ENCODE measurements at places on chromosomes 5 and 9.

- no peak for DNase-seq
These were observed 259.7 kb upstream of the ZNF608 start for GRCh38 chr5:125006011-125006685.

DNA sequence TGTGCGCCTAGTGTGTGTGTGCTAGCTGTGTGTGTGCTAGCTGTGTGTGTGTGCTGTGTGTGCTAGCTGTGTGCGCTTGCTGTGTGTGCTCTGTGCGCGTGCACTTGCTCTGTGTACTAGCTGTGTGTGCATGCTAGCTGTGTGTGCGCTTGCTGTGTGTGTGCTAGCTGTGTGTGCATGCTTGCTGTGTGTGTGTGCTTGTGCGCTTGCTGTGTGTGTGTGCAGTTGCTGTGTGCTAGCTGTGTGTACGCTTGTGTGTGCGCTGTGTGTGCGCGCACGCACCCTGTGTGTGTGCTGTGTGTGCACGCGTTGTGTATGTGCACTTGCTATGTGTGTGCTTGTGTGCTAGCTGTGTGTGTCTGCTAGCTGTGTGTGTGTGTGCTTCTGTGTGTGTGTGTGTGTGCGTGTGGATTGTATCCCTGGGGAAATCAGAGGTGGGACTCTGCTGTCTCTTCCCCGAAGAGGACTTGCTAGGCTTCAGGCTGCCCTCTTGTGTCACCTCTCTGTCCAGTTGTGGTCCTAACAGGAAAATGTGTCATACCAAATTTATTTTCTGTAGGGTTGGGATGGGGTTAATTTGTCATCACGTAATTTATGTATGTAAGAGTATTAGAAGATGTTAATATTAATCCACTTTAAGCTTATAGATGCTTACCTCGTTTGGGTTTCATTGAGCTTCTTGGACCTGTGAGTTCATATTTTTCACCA, 38.9 kb downstream of the TPPP start:
- no peak for DNase-seq

- DNase-seq: no peak
These were observed 16.1 kb downstream of the FBP2 start for GRCh38 chr9:94577571-94577970.

DNA sequence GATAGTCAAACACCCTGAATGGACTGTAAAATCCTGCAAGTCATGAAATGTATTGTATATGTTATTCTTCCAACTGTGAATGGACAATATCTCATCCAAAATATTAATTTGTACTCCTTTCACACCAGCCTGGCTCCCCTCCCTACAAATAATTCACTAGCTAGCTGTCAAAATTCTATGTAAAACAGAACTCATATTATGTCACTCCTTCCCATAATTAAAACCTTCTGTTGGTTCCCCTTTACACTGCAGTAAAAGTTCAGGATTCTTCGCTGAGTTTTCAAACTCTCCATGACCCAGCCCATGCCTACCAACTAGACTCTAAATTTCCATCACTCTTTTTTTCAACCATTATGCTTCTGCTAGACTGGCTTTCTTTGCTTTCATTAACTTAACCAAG, 857.1 kb downstream of the TAF11L14 start:
- DNase-seq: no peak

GRCh38 chr5:14217587-14217986, 74.4 kb downstream of the TRIO start:
- DNase-seq: no peak

GRCh38 chr5:54062958-54063357, 247.4 kb downstream of the ARL15 start:
- no peak for DNase-seq

DNA sequence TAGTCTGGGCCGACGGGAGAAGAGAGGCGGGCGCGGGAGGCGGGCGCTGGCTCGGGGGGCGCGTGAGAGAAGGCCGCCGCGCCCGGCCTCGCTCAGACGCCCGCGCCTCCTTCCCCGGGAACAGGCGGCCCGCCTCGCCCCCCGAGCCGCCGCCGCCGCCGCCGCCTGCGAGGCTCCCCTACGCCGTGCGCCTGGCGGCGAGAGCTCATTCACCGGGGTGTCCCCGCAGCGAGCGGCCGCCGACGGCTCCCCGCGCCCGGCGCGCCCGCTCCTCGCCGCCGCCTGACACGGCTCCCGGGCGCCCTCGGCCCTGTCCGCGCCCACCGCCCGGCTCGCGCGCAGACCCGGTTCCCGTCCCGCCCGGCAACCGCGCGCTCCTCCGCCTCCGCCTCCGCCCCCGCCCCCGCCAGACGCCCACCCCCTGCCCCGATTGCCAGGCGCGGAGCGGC, at the start of gene GNAQ:
Gene GNAQ (minus strand): TSS at position 368 of the 449 bp plus-strand sequence. CDS start 576 bp downstream, outside the sequence.
- no peak for DNase-seq

- DNase-seq: no peak
These were observed 8.9 kb downstream of the CDC42SE2 start for GRCh38 chr5:131272724-131273123.

- DNase-seq: no peak
These were observed 14.3 kb downstream of the ERMP1 start for GRCh38 chr9:5818424-5819142.

- no peak for DNase-seq
These were observed 3.2 kb downstream of the ZNF618 start for GRCh38 chr9:113879318-113879717.

- DNase-seq: no peak
These were observed 305.4 kb downstream of the TLR4 start for GRCh38 chr9:118009614-118010013.

DNA sequence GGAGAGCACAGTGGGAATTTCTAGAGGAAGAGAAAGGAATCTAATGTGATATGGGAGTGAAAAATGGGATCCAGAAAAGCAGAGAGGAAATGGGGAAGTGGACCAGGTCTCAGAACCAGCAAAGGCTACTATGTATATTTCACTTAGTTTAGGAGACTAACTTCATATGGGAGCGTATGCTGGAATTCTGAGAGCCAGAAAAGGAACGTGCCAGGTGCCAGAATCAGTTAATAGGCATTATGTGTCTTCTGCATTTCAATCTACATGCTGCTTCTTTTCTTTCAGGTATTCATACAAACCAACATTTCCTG, 28.5 kb upstream of the IFNA14 start:
- DNase-seq: no peak

- DNase-seq: no peak
These were observed 85.0 kb downstream of the PSD2 start for GRCh38 chr5:139880416-139881142.

DNA sequence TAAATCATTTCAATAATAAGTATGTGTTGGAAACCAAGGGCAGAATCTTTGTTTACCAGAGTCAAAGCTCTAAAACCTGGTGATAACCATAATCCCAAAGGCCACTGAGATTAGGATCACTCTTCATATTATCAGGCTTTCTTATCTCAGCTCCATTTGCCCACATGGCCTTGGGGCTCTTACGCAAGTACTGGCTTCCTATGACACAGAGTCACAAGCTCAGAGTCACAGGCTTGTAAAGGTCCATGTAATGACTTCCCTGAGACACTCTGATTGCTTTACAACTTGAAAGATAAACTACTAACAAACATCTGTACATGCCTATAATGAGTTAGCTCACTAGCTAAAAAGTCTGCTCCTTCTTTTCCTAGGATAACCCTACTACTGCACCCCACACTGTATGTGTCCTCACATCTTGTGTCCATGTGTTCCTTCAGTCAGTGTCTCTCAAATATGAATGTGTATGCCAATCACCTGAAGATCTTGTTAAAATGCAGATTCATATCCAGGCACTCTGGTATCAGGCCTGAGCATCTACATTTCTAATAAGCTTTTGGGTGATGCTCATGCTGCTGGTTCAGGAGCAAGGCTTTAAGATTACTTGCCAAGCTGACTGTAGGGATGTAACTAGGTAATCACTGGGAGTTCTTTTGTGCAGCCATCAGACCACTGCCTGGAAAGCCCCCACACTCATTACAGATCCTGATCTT, 28.4 kb downstream of the SEMA6A start:
- no peak for DNase-seq

DNA sequence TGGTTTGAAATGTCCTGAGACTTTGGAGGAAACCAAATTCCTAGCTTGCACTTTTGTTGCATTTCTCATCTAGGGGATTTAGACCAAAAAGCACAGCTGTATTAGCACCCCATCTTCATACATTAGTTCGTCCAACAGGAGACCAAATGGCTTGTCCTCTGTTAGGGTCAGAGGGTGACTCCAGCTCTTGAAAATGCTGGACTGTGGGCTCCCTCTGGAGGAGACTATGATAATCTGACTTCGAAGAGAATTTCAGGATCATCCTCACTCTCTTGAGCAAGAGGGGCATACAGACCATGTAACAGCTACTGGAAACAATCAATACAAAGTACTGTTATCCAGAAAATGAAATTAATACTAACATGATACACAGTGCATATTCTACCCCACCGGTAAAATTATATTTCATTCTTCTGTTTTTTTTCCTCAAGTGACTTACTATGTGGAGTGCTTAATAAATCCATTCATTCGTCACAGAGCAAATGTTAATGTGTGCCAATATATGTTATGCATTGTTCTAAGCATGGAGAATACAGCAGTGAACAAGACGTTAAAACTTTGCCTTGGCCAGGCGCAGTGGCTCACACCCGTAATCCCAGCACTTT, 63.7 kb upstream of the PPP2CA start:
- no peak for DNase-seq

DNA sequence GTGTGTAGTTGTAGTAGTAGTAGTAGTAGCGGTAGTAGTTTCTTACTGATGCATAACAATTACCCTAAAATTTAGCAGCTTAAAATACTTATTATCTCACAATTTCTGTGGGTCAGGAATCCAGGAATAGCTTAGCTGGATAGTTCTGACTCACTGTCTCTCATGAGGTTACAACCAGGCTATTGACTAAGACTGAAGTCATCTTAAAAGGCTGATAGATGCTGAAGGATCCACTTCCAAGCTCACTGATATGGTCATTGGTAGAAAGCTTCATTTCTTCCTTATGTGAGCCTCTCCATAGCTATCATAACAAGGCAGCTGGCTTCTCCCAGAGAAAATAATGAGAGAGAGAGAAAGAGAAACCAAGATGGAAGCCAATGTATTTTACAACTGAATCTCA, 147.5 kb upstream of the FBXL17 start:
- DNase-seq: no peak

- DNase-seq: no peak
These were observed 471 bp upstream of the GHR start for GRCh38 chr5:42422656-42423280.

DNA sequence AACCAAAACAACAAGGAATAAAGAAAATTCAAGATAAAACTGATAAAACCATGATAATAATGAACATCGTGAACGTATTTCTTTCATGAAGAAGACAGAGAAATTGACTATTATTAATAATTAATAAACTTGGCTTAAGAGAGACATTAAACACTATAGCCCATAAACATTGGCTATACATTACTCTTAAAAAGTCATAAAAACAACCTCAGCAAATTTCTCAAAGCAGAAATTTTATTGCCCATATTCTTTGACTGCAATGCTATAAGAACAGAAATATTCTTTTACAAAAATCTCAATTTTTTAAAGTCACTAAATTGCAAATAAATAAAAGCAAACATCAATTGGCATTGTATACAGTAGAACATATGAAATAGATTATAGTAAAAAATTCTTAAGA, 42.5 kb downstream of the CSF2 start:
- no peak for DNase-seq

DNA sequence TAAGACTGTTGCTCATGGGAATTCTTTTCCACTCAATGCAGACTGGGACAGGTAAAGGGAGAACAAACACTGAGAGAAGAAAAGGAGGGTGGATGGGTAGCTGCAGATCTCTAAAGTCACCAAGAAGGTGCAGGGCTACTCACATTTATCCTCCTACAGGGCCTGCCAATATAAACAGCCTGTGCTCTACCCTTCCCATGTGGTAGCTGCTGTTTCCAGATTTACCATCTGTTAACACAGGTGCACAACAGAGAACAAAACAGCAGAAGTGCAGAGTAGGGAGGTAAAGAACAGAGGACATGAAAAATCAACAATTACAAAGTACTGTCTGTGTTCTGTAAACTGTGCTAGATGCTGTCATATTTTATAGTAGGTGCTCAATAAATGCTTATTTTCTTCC, 26.0 kb downstream of the JAKMIP2 start:
- no peak for DNase-seq

DNA sequence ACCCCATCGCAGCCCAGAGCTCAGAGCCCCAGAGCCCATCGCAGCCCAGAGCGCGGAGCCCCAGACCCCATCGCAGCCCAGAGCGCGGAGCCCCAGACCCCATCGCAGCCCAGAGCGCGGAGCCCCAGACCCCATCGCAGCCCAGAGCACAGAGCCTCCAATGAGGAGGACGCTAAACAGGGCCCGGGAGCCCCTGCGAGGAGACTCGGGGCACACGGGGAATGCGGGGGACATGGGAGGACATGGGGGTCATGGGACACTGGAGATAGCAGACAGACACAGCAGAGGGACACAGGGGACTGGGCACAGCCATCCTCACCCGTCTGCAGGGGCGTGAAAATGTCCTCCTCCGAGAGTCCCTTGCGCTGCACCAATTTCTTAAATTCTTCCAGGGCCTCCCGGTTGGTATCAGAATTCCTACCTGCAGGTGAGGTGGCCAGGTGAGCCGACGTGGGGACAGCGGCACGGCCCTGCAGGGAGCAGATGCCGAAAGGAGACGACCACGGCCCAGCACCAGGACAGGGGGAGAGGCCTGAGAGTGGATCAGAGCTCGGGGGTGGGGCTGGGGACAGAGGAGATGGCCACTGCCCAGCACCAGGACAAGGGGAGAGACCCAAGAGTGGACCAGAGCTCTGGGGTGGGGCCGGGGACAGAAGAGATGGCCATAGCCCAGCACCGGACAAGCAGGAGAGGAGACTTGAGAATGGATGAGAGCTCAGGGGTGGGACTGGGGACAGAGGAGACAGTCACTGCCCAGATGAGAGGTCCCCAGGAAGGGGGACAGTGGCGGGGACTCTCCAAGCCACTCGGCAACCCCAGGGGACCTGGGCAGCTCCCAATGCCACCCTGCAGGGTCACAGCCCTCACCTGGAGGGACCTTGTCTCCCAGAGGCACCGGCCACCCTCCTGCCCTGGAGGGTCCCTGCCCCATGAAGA, 2.8 kb downstream of the OBP2B start:
- no peak for DNase-seq

DNA sequence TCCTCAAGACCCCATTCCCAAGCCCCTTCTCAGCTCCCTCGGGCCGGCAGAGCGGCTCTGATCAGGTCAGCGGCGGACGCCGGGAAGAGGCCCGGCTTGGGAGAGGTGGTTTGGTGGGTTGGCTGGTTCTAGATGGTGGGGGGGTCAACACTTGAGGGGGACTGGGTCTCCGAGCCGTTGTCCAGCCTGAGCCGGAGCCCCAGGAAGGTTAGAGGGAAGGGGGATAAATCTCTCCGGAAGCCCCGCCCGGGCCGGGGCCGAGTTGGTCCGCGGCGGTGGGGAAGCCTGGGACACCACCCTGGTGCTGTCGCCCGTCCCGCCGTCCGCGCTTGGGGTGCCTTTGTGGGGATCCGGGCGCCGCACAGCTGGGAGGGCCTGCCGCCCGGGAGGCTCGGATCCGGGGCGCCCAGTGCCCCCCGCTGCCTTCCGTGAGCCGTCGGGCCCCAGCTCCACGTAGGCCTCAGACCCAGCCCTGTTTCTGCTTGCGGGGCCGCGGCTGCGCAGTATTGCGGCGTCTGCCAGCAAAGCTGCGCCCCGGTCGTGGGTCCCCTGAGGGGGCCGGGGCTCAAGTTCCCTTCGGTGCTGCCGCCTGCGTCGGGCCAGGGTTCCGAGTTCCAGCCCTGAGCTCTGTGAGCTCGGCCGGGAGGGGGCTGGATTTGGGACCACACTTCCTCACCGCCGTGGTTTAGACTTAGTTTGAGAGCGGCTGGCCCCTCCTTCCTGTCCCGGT, 542 bp upstream of the TRIM52 start:
- no peak for DNase-seq

- DNase-seq: no peak
These were observed 146.7 kb upstream of the KLF9 start for GRCh38 chr9:70561111-70561510.

All from activated CD8-positive, alpha-beta memory T cell treated with anti-CD3 and anti-CD28 coated beads for 1 hour (primary cell).